ENCODE measurements at places on chromosomes 4 and X. TPM values are rescaled to one million over a fixed set of nuclear protein-coding genes. Genes with fewer than 3 reads are reported as not detected.

The PRSS12 gene
- total RNA-seq: not detected

The MCTS1 gene
- total RNA-seq: 32.4 TPM

The TECRL gene
- total RNA-seq: not detected

The FAM53A gene
- total RNA-seq: 0.98 TPM

The PRR32 gene
- total RNA-seq: not detected

The ETDB gene
- total RNA-seq: not detected

The RASSF6 gene
- 0.39 TPM for total RNA-seq

The F11 gene
- total RNA-seq: not detected

The DMRTC1 gene
- total RNA-seq: not detected

The FAT1 gene
- total RNA-seq: 188 TPM

The SOX3 gene
- total RNA-seq: not detected

The FAM149A gene
- total RNA-seq: 1.5 TPM

The SPOCK3 gene
- total RNA-seq: not detected

The ARHGAP36 gene
- not detected for total RNA-seq

The PNMA5 gene
- total RNA-seq: not detected

The ENAM gene
- not detected for total RNA-seq

The SPANXA2 gene
- total RNA-seq: not detected

The DKK2 gene
- total RNA-seq: 20.0 TPM

The H2BW2 gene
- total RNA-seq: not detected

The FAM47E gene
- total RNA-seq: 1.4 TPM

The TEX13B gene
- total RNA-seq: not detected

The CYSLTR1 gene
- total RNA-seq: not detected

The CD38 gene
- total RNA-seq: under 0.01 TPM

The ZMAT1 gene
- 0.11 TPM for total RNA-seq

The CTAG2 gene
- 0.39 TPM for total RNA-seq

The CYTL1 gene
- total RNA-seq: not detected

The VCX3A gene
- total RNA-seq: not detected

The MAGED4B gene
- total RNA-seq: 47.8 TPM

The FGFRL1 gene
- 3.4 TPM for total RNA-seq

The SHROOM2 gene
- total RNA-seq: 28.8 TPM

The STARD8 gene
- 0.39 TPM for total RNA-seq

The GAGE12F gene
- not detected for total RNA-seq

The PABPC5 gene
- 2.4 TPM for total RNA-seq

The SPARCL1 gene
- total RNA-seq: not detected

The ADH7 gene
- total RNA-seq: not detected

Data from placental epithelial cell (primary cell).